PC-3 (cell line): ENCODE measurements at places on chromosomes 7 and 10. TPM values are rescaled to one million over a fixed set of nuclear protein-coding genes. Genes with fewer than 3 reads are reported as not detected.

SLC18A2 gene
- total RNA-seq: not detected in 2 replicates

DNA sequence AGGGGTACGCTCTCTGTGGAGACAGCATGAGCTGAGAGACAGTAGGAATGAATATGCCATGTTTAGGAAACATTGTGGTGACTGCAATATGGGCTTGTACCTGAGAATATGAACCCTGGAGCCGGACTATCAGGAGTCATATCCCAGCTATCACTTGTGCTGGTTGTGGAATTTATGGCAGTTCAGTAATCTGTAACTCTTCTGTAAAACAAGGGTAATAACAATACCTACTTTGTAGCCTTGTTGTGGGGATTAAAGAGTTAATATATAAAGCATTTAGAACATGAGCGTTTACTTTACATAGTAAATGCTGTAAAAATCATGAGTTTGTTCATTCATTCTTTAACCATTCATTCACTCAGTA, 44.4 kb downstream of the EXOC6 start:
- no peak for DNase-seq
- peak overlapping the region; percentile 82 for H3K27ac ChIP-seq
- no peaks in the 10 kb centered on the region for H3K36me3 ChIP-seq

GRCh38 chr7:64101943-64102655, 56.9 kb downstream of the ZNF727 start:
- no peaks in the 10 kb centered on the region for H3K36me3 ChIP-seq
- no peak for DNase-seq
- no peak overlapping the region for H3K27ac ChIP-seq

GRCh38 chr10:127774766-127775559, 38.0 kb downstream of the FOXI2 start:
- no peaks in the 10 kb centered on the region for H3K4me1 ChIP-seq
- H3K27ac ChIP-seq: no peak overlapping the region
- DNase-seq: no peak

DNA sequence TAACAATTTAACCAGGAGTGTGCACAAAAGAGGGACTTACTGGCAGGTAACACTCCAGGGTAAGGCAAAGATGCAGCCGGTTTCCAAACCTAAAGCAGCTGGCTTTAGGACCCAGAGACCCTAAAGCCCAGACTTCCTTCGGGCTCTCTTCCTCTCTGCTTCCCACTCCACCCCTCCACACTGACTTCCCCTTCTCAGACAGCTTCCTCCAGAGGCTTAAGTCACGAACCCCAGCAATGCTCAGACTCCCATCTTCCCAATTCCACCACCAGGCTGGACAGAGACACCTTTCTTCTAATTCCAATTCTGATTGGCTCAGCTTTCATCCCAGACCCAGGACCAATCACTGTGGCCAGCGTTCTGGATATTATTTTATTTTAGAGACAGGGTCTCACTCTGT, 24.8 kb downstream of the STYXL1 start:
- H3K36me3 ChIP-seq: peaks cover 10% of the 10 kb centered on the region
- no peaks in the 10 kb centered on the region for H3K27me3 ChIP-seq
- no peak overlapping the region for H3K27ac ChIP-seq
- no peaks in the 10 kb centered on the region for H3K4me1 ChIP-seq
- no peak for DNase-seq

AKR1C1 gene
- total RNA-seq: 1.8 and 3.2 TPM in 2 replicates

DNA sequence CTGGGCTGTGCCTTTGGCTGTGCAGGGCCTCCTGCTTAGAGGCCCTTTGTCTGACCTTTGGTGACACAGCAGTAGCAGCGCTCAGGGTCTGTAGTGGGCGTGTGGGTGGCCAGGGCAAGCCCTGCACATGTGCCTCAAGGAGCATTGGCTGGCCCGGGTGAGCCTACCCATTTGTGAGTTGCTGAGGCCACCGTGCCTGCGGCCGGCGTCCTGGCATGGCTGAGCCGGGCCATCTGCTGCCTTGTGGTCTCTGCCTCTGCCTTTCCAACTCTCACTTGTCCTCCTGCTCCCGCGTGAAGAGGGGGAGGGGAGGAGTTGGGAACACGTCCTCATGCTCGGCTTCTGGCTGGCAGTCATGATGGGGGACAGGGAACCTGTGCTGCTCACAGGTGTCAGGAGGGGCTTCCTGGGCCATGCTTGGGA, 9.2 kb upstream of the ORAI2 start:
- peaks cover 10% of the 10 kb centered on the region; the same call in 1 of the 2 replicates for H3K36me3 ChIP-seq
- no peak overlapping the region for H3K27ac ChIP-seq
- H3K4me1 ChIP-seq: no peaks in the 10 kb centered on the region
- no peak overlapping the region for H3K4me3 ChIP-seq
- no peaks in the 10 kb centered on the region for H3K27me3 ChIP-seq

GRCh38 chr10:101354328-101355071, 535 bp downstream of the BTRC start:
- peaks cover 23% of the 10 kb centered on the region for H3K4me1 ChIP-seq
- DNase-seq: peak; percentile 19
- H3K27me3 ChIP-seq: no peaks in the 10 kb centered on the region

DNA sequence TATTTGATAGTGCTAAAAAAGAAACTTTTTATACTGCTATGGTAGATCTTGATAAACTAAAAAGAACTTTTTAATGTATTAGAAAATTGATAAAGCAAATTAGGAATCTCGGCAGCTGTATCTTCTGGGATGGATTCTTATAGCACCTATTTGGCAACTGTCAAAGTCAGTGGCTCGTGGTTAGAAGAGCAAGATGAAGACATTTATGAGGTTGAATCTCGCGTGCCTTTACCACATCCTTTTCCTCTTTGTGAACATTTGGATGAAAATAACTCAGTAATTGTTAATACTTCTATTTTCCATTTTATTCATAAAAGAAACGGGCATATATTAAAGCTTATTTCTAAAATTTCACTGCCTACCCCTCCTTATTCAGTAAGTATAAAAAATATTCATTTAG, 76.2 kb downstream of the CYP51A1 start:
- DNase-seq: no peak
- no peak overlapping the region for H3K27ac ChIP-seq
- H3K27me3 ChIP-seq: no peaks in the 10 kb centered on the region
- no peaks in the 10 kb centered on the region; the same call in 1 of the 2 replicates for H3K36me3 ChIP-seq

DNA sequence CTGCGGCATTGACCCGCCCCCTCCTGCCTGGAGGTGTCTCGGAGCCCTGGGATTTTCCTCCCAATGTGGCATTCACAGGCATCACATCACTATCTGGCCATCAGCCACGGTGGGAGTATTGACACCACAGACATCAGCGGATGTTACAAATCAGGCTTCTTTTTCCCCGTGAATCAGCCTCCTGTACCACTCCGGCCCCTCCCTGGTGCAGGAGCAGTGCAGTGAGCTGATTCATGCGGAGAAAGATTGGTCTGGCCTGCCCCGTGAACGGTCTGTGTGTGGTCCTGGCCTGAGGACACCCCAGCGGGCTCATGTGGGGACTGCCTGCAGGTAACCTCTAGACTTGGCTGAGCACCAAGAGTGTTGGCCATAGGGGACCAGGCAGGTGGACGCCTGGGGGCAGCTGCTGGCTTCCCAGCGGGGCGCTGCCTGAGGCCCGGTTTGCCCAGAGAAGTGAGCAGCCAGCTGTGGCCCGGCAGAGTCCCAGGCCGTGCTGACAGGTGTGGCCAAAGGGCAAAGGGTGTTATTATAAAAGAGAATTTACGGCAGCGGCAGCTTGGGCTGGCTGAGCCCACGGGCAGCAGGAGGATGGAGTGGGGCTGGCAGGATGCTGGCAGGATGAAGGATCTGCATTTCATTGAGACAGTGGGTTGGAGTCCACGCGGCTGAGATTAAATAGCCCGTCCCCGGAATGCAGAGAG, 32.1 kb upstream of the GNA12 start:
- H3K4me1 ChIP-seq: peaks cover 33% of the 10 kb centered on the region
- DNase-seq: peak; percentile 93
- peak overlapping the region; percentile 48; the same call in 1 of the 2 replicates for H3K4me3 ChIP-seq
- H3K27me3 ChIP-seq: no peaks in the 10 kb centered on the region
- H3K36me3 ChIP-seq: no peaks in the 10 kb centered on the region

DNA sequence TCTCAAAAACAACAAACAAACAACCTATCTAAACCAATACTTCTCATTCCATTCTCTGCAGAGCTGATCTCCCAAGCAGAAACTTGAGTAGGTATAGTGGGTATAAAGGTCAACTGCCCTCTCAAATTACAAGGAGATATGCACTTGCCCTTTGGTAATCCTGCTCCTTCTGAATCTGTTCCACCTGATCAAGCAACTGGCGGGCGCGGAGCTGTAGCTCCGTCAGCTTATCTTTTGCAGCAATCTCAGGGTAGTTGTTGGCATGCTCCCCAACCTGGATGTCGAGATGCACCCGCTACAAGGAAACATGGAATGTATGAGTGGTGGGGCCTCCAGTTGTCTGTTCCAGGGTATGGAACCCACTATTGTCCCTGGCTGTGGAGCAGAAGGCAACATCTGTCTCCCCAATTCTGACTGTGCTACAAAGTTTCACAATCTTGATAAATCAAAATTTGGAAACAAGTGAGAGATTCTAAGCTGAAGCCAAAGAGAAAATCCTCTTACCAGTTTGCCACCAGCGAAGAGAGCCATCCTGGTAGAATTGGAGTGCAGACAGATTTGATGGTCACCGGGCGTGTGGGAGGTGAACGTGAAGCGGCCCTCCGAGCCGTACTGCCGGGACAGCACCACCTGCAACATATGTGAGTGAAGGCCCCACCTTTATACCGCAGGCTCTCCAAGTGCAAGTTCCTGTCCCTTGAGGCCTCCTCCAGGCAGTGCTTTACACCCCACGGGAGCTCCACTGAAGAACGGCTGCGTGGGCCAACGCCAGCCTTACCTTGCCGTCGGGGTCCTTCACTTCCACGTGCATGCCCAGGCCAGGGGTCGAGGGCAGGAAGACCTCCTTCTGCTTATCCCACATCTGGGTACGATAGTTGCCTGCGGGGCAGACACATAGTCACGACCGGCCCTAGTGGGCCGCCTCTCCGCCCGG, 819 bp downstream of the TMED4 start:
- peak overlapping the region; percentile 46 for H3K27ac ChIP-seq
- H3K4me1 ChIP-seq: peaks cover 10% of the 10 kb centered on the region
- no peaks in the 10 kb centered on the region for H3K27me3 ChIP-seq
- H3K4me3 ChIP-seq: peak overlapping the region; percentile 88

- H3K4me3 ChIP-seq: no peak overlapping the region
- no peaks in the 10 kb centered on the region for H3K4me1 ChIP-seq
- no peaks in the 10 kb centered on the region for H3K36me3 ChIP-seq
Observed at GRCh38 chr10:17851611-17852010, 42.5 kb downstream of the MRC1 start.

- no peak overlapping the region for H3K27ac ChIP-seq
- peak; percentile 80 for DNase-seq
- peaks cover 40% of the 10 kb centered on the region for H3K36me3 ChIP-seq
- no peak overlapping the region for H3K4me3 ChIP-seq
- H3K4me1 ChIP-seq: peaks cover 47% of the 10 kb centered on the region
Observed at GRCh38 chr10:63260103-63260859, 127.2 kb downstream of the NRBF2 start.

GRCh38 chr7:48426966-48427555, 255.8 kb downstream of the ABCA13 start:
- H3K4me1 ChIP-seq: peaks cover 43% of the 10 kb centered on the region
- H3K27ac ChIP-seq: peak overlapping the region; percentile 92
- peak; percentile 98 for DNase-seq
- H3K36me3 ChIP-seq: no peaks in the 10 kb centered on the region
- peak overlapping the region; percentile 57; the same call in 1 of the 2 replicates for H3K4me3 ChIP-seq

MAT1A gene
- not detected in 2 replicates for total RNA-seq

FAM25C gene
- not detected in 2 replicates for total RNA-seq

- H3K27ac ChIP-seq: no peak overlapping the region
- peaks cover 50% of the 10 kb centered on the region for H3K4me1 ChIP-seq
- H3K27me3 ChIP-seq: no peaks in the 10 kb centered on the region
Observed at GRCh38 chr7:121085922-121086321, 97.4 kb downstream of the CPED1 start.

- no peak for DNase-seq
- no peak overlapping the region for H3K4me3 ChIP-seq
- H3K36me3 ChIP-seq: no peaks in the 10 kb centered on the region
Observed at GRCh38 chr10:91582153-91582554, 50.7 kb downstream of the PPP1R3C start.

MRC1 gene
- total RNA-seq: not detected in 2 replicates

GRCh38 chr7:157486007-157486755, 149.4 kb downstream of the DNAJB6 start:
- H3K27me3 ChIP-seq: no peaks in the 10 kb centered on the region
- DNase-seq: no peak
- H3K4me1 ChIP-seq: peaks cover 19% of the 10 kb centered on the region
- H3K27ac ChIP-seq: no peak overlapping the region
- no peak overlapping the region for H3K4me3 ChIP-seq
- H3K36me3 ChIP-seq: no peaks in the 10 kb centered on the region

SEC61A2 gene
- total RNA-seq: 2.2 and 5.5 TPM in 2 replicates

- peaks cover 34% of the 10 kb centered on the region for H3K4me1 ChIP-seq
- no peak overlapping the region for H3K4me3 ChIP-seq
- H3K27me3 ChIP-seq: no peaks in the 10 kb centered on the region
- H3K27ac ChIP-seq: no peak overlapping the region
- no peaks in the 10 kb centered on the region for H3K36me3 ChIP-seq
Observed at GRCh38 chr7:137975221-137975620, 26.7 kb downstream of the CREB3L2 start.

GRCh38 chr10:77926566-77927401, at the start of gene DLG5:
DLG5 (minus strand) TSS chr10:77926755; CDS start chr10:77926520, 235 bp downstream.
- H3K4me1 ChIP-seq: peaks cover 39% of the 10 kb centered on the region
- peak; percentile 89 for DNase-seq
- peaks cover under 1% of the 10 kb centered on the region; the same call in 1 of the 2 replicates for H3K36me3 ChIP-seq
- H3K4me3 ChIP-seq: peak within 1 kb of the TSS; percentile 74

GRCh38 chr10:103692436-103692951, 162.9 kb downstream of the SH3PXD2A start:
- H3K27ac ChIP-seq: no peak overlapping the region
- no peaks in the 10 kb centered on the region for H3K27me3 ChIP-seq
- no peaks in the 10 kb centered on the region for H3K36me3 ChIP-seq
- H3K4me1 ChIP-seq: peaks cover 19% of the 10 kb centered on the region

- no peak for DNase-seq
- no peak overlapping the region for H3K27ac ChIP-seq
- H3K36me3 ChIP-seq: no peaks in the 10 kb centered on the region
- H3K4me1 ChIP-seq: peaks cover 2% of the 10 kb centered on the region
- peaks cover 13% of the 10 kb centered on the region; the same call in 1 of the 2 replicates for H3K27me3 ChIP-seq
Observed at GRCh38 chr7:137544453-137545058, 201.0 kb upstream of the PTN start.
